ENCODE measurements at places on chromosomes 2 and 18. TPM values are rescaled to one million over a fixed set of nuclear protein-coding genes. Genes with fewer than 3 reads are reported as not detected.

DNA sequence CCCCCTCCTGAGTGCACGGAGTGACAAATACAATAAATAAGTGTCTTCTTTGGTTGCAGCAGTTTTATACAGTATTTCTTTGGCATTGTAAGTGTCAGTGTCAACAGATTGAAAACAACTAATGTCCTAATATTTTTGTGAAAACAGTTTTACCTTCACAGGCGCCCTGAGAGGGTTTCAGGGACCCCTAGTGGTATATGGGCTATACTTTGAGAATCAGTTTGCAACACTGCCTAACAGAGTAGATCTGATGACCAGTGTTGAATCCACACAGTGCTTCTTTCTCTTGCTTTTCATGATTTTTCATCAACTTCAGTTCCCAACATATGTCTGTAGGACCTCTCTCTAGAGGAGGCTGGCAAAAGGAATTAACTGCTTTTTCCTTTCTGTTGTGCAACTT lies 162.2 kb downstream of the PRPF40A start:
- DNase-seq: no peak

DNA sequence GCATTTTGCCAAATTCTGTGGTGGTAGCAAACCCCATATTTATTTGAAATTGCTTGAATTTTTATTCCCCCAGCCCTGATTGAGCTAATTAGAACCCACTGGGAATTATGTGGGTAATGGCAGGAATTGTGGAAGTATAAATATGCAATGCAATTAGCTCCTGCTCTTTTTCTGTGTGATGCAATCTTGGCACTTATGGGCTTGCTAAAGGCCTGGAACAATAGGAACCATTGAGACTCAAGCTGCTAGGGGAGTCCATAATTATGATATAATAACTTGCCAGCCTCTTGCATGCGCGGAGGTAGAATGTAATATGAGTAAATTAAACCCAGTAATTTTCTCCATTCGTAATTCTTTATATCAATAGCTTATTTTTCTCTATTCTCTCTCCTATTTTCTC lies 267.6 kb upstream of the THSD7B start:
- DNase-seq: no peak

DNA sequence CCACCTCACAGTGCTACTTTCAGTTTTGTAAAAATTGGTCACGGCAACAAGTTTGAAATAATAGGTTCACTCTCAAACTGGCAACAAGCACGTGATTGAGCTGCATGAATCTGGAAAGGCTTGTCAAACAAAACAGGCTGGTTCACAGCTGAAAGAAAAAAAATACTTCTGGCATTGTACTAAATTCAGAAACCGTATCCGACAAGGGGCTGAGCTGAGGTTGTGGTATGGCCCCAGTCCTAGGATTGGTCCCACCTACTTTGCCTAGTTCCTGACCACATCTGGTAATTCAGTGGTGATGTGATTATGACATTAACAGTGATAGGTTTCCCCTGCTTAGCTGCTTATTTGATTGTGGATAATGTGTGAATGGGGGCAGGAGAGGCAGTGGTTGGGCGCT lies 326.5 kb upstream of the THUMPD2 start:
- DNase-seq: peak; percentile 81

DNA sequence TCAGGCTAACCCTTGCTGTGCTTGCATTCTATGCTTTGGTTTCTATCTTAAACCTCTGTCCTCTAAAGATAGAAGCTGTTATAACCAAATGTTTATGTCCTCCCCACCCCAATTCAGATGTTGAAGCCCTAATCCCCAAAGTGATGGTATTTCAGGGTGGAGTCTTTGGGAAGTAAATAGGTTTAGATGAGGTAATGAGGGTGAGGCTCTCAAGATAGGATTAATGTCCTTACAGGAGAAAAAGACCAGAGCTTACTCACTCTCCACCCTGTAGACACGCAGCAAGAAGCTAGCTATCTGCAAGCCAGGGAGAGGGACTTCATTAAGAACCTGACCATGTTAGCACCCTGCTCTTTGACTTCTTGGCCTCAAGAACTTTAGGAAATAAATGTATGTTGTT lies 362.5 kb downstream of the ERBB4 start:
- DNase-seq: peak; percentile 11

- DNase-seq: peak; percentile 64
Measured at GRCh38 chr2:2057125-2057721, 273.9 kb downstream of the MYT1L start.

GRCh38 chr2:114814355-114814754 lies 371.9 kb downstream of the DPP10 start:
- no peak for DNase-seq

DNA sequence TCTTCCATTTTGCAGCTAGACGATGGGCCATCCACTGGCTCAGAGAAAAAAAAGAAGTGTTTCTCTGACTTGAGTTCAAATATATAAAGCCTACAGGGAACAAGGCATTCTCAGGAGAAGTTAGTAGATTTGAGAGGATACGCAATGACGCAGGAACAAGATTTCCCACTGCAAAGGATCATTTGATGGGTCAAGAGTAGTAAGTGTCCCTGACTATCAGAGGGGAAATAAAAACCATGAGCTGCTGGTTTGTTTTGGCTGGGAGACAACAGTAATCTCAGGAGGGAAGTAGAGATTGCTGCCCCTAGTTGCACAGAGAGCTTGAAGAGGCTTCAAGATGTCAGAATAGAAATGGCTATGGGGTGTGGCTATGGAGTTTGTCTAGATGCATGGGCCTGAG lies 22.3 kb upstream of the MYO1B start:
- DNase-seq: no peak

GRCh38 chr18:42527766-42528165 lies 572.7 kb downstream of the PIK3C3 start:
- no peak for DNase-seq

GRCh38 chr2:158687315-158687714 lies 107.8 kb upstream of the DAPL1 start:
- DNase-seq: no peak

- no peak for DNase-seq
Measured at GRCh38 chr18:45449418-45450227, 165.7 kb upstream of the SLC14A2 start.

- DNase-seq: peak; percentile 49
Measured at GRCh38 chr18:28267878-28268625, 91.1 kb upstream of the CDH2 start.

DNA sequence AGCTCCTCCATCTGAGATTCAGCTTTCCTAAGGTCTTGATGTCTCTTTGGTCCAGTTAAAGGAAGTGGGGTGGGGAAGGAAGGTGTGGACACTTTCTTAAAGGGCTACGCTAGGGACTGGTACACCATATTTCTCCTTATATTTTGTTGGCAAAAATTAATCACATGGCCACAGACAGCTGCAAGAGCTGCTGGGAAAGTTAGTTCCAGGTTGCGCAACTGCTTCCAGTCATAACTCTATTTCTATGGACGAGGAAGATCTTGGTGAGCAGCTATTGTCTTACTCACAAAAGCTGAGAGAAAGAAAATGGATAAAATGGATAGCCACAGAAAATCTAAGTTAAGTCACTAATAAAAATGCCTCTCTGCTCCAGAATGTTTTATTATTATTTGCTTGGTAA lies 60.7 kb upstream of the PPM1B start:
- no peak for DNase-seq

GRCh38 chr2:11764920-11765319 lies 18.5 kb downstream of the LPIN1 start:
- DNase-seq: no peak

GRCh38 chr2:240287011-240287410 lies 146.6 kb upstream of the OTOS start:
- no peak for DNase-seq

GRCh38 chr2:53463806-53464726 lies 303.5 kb upstream of the CHAC2 start:
- no peak for DNase-seq

DNA sequence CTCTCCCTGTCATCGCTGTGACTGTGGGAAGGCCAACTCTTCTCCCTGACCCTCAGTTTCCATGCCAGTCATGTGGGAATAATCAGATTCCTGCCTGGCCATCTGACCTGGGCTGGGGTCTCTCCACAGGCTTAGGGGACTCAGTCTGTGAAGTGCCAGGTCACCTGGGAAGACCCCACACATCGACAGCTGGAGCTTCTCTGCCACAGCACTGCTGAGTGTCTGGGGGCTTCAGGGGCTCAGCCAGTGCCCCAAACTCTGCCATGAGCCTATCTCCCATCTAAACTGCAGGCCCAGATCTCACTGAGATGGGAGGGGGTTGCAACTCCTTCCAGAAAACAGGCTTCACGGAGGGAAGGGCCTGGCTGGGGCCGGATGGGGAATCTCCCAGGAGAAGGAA lies 42.0 kb upstream of the OTOS start:
- no peak for DNase-seq

GRCh38 chr2:109173311-109174171 lies 44.5 kb downstream of the SH3RF3 start:
- DNase-seq: peak; percentile 77

GRCh38 chr2:120150040-120150482 lies 73.1 kb downstream of the TMEM185B start:
- no peak for DNase-seq

- no peak for DNase-seq
Measured at GRCh38 chr2:11962707-11963328, 216.4 kb downstream of the LPIN1 start.

DNA sequence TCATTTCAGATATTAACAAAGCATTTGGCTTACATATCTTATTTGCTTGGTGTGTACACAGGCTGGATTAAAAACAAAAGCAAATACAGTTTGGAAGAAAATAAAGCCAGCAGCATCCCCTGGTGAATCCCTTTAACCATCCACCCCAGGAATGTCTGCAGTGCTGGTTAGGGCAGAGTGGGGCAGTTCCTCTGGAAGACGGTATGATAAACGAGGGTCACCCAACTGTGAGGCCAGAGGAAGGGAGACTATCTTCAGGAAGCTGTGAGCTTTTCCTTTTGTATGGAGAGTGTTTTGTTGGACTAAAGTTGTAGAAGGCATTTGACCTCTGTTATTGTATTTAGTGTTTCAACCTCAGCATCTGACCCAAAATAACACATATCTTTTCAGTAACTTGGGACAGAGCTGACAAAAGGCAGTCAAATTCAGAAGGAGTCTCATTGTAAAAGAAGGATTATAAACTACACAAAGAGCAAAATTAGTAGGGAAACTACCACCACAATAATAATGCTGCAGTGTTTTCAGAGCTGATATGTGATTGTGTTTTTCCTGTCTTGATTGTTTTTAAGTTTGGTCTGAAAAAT lies 159.1 kb downstream of the FMNL2 start:
- no peak for DNase-seq

DNA sequence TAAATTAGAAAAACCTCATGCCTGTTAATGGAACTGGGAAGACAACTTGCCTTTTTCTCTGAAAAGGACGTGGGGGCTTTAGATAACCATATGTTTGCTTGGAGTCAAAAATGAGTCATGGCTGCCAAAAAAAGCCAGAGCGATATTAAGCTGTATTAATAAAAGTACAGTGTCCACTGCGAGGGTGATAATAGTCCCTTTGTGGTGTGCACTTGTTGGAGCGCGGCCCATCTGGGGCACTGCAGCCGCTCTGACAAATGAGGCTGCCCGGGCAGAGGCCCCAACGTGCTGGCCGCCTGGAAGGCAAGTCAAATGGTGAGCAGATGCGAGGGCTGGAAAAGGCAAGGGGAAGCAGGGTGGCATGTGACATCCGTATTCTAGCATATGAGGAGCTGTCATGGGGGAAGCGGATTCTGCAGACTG lies 103.3 kb upstream of the NCK2 start:
- DNase-seq: no peak

DNA sequence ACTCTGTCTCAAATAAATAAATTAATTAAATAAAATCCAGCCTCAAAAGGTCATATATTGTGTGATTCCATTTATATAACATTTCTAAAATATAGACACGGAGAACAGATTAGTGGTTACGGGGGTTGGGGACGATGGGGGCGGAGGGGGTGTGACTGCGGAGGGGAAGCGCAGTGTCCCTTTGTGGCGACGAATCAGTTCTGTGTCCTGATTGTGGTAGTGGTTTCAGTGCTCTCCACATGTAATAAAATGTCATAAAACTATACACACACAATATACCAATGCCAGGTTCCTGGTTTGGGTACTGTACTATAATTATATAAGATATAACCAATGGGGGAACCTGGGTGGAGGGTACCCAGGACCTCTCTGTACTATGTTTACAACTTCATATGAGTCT lies 186.4 kb downstream of the ANAPC1 start:
- no peak for DNase-seq

GRCh38 chr2:25492726-25493125 lies 151.0 kb upstream of the DNMT3A start:
- no peak for DNase-seq

- peak; percentile 36 for DNase-seq
Measured at GRCh38 chr18:31497836-31498573, at the start of gene DSG2. TSS of gene DSG2 (plus strand) at chr18:31498177. CDS start at chr18:31498252, 75 bp downstream.

DNA sequence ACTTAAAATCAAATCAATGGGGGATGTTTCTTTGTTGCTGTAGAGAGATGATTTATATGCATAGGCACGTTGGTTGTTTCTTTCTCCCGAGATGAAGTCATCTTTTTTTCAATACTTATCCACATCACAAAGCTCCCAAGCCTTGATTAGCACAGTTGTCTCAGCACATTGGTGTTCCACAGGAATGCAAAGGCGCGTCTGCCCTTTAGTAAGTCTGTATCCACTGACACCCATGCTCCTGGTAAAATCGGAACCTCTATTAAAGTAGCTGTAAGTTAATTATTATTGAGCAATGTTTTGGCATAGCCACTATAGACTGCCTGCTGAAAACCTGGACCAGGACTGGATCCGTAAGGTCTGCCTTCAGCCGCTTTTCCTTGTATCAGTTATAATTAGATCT lies 77.6 kb upstream of the RBM44 start:
- DNase-seq: no peak

- no peak for DNase-seq
Measured at GRCh38 chr2:147696426-147696825, 148.4 kb upstream of the ACVR2A start.

- peak; percentile 40 for DNase-seq
Measured at GRCh38 chr2:96533292-96534073, 3.1 kb upstream of the ARID5A start.

The MLPH gene
- 9.9 TPM for total RNA-seq

The FIGN gene
- 2.4 TPM for total RNA-seq

The DNPEP gene
- total RNA-seq: 79.9 TPM

The MEP1B gene
- total RNA-seq: not detected

The PIEZO2 gene
- 8.9 TPM for total RNA-seq

The GPR17 gene
- total RNA-seq: not detected

The PIGN gene
- 28.8 TPM for total RNA-seq

The ALPI gene
- total RNA-seq: not detected

The GPR35 gene
- total RNA-seq: 0.75 TPM

The INPP5D gene
- total RNA-seq: not detected

The C2orf66 gene
- total RNA-seq: not detected

Measured in H4 (cell line).